Left ventricle myocardium superior (tissue), 1 donor: ENCODE measurements at places on chromosomes 1 and 21. TPM values are rescaled to one million over a fixed set of nuclear protein-coding genes. Genes with fewer than 3 reads are reported as not detected.

The DCST2 gene
- total RNA-seq: 0.37 TPM

GRCh38 chr21:36692114-36692834 lies 6.6 kb upstream of the SIM2 start:
- DNase-seq: no peak

DNA sequence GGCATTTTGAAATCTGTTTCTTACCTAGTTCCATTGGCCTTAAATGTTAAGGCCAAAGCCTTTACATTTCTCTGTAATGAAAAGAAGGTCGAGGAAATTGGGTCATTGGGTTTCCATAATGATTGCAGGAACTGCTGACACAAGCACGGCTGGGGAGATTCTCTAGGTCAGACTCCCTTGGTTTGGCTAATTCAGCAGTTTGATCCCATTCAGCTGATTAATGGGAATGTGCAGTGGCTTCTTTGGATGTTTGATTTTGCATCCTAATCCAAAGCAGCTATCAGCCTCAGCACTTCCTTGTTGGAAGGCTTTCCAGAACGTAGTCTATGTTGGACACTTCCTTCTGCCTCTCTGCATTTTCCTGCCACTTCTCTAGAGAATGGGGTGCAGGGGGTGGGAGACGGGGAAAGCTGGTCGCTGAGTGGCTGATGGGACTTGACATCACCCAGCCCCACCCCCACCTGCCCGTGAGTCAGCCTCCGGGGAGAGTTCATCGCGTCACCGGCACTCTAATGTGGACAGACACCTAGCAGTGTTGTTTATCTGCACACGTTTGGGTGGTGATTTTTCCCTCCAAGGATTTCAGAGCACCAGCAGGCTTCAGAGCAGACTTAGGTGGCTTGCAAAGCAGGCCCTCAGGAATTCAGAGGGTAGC lies 5.4 kb downstream of the PSEN2 start:
- DNase-seq: no peak

GRCh38 chr1:111795401-111795800 lies 39.7 kb downstream of the DDX20 start:
- no peak for DNase-seq

DNA sequence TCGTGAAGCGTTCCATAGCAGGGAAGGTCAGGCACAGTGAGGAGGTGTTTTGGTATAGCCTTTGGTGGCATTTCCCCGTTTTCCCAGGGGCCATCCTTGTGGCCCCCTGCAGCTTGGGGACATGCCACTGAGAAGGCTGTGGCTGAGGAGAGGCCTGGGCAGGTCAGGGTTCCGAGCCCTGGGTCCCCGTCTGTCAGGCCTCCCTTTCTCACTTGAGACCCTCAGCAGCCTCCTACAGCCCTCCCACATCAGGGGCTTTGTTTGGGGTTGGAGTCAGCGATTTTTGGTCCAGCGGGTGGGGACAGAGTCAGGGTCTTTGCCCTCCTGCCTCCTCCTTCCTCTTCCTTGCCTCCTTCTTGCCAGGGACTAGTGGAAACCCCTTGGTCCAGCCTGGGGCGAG lies 22.2 kb downstream of the LDLRAP1 start:
- DNase-seq: no peak

GRCh38 chr1:192789871-192790270 lies 19.0 kb upstream of the RGS2 start:
- no peak for DNase-seq

GRCh38 chr1:53639251-53639763 lies 99.7 kb downstream of the GLIS1 start:
- peak; percentile 15 for DNase-seq
